Fibroblast of the aortic adventitia (primary cell): ENCODE measurements at places on chromosomes 3 and 15. TPM values are rescaled to one million over a fixed set of nuclear protein-coding genes. Genes with fewer than 3 reads are reported as not detected.

DNA sequence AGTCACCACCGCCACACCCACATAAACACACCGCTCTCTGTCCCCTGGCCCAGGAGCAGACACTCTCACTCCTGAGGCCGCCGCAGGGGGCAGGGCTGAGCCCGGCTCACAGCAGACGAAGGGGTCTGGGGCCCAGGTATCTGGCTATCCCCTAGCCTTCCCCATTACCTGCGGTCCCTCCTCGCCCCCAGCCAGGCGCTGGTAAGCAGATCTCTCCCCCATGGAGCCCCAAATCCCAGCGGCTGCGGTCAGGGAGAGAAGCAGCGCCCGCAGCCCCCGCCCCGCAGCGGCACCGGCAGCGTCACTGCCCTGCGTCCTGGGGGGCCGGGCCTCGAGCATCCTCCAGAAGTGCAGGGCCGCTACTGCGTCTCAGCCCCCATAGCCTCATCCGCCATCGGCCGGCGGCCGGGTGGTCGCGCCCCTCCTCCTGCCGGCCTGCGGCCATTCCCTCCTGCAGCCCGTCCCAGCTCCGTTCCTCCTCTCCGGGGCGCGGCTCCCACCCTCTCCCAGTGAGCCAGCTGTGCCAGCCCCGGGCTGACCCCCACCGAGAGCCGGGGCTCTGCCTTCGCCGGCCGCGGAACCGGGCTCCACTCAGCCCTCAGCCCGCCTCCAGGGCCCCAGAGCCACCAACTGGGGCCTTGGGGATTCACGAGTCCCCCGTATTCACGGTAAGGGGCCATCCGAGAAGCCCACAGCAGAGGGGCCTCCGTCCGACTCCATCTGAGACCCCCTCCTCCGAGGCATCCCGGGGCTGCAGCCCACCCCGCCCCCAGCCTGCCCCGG is 13.1 kb downstream of the TNK2 start:
- DNase-seq: peak; percentile 17

A4GNT gene
- not detected in 2 replicates for total RNA-seq

CCR2 gene
- total RNA-seq: under 0.01 TPM in 1 of 2 replicates, not detected in the other

HACD2 gene
- 14.9 and 30.4 TPM in 2 replicates for total RNA-seq

CPNE9 gene
- not detected in 2 replicates for total RNA-seq
